OCI-LY7 (cell line): ENCODE measurements at places on chromosomes 2 and 18.

DNA sequence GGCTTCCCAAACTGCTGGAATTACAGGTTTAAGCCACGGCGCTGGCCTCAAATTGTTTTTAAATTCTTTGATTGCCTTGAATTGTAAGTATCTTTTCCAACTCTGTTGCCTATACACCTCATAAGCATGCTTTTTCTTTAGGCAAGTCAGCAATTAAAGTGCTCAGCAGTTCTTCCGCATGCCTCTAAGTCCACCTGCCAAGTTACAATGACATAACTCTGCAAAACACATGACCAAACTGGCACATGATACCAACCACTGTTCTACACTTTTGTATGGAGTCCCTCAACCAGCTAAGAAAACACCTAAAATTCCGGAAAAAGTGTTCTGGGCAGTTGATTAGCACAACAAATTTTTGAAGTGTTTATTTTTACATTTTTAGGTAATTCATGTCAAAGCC lies 5.1 kb downstream of the TXNL4A start:
- DNase-seq, result no peak

GRCh38 chr2:37857575-37858399 lies 67.3 kb upstream of the RMDN2 start:
- no peak for DNase-seq

DNA sequence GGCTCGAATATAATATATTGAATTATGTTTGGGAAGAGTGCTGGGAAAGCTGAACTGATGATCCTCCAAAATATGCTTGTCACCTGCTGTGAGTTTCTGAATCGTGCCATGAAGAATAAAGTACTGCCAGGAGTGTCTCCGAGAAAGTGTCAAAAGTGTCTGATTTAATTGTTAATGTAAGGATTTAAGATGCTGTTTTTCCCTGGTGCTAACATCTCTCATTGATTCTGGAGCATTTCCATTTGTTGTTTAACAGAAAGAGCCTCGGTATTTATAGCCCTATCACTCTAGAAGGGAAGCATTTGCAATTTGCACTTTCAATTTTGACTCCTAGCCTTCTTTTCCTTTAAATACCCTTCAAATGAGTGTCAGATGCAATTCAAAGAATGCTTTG lies 342.2 kb downstream of the RND3 start:
- no peak for DNase-seq

DNA sequence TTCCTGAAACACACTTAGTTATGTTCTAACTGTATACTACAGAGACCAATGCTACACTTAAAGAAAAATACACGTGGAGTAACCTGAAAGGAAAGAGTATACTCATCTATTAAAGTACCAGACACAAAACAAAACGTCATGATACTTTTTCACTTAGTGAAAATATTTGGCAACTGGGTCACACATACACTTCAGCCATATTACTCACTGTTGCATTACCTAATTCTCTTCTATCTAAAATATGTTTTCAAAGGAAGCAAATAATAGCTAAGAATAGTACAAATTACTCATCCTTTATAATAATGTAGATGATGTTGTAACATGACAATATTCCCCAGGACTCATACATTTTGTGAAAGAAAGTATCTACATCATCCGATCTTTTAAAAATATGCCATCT lies 76.5 kb upstream of the EPB41L3 start:
- DNase-seq, result no peak

DNA sequence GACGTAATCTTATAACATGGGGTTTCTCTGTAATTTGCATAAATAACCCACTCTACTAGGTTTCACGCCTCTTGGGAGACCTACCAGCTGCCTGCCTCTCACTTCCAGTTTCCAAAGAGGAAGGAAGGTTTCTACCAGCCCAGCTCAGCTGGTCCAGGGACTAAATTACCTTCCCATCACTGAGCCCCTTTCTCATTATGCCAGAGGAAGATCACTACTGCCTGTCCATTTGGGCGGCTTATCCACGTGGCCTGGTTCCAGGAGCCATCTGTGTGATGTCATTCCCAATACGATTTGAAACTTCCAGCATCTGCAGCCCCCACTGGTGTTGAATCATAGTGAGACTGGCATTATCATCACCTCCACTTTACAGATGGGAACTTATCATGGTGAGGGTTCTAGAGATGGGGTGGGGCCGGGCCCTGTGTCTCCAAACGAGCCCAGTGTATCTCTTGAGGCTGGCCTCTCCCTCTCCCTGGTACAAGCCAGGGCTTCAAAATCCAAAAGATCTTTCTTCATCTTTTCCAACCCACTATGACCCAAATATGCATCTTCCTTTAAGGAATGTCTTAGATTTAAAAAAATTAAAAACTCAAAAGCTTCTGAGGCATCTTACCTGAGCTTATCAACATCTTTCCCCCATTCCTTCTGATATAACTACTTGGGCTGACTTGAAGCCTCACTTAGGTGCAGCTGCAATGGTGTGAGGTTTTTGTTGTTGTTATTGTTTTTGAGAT lies 140.8 kb downstream of the DDX1 start:
- DNase-seq, result peak; percentile 21

DNA sequence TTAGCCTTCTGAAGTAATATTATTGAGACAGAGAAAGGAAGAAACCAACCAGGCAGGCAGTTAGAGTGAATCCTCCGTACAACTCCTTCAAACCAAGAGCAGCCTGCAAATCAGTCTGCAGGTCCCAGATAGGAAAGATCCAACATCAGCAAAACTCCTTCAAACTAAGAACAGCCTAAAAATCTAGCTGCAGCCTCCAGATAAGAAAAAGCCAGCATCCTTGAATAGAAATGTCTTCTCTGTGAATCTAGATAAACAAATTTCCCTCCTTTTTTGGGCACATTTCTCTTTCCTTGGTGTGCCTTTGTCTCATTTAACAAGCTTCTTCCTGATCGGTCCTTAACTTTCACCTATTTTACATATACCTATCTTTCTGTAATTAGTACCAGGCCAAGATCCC lies 1004.6 kb upstream of the TMEFF2 start:
- DNase-seq, result no peak

DNA sequence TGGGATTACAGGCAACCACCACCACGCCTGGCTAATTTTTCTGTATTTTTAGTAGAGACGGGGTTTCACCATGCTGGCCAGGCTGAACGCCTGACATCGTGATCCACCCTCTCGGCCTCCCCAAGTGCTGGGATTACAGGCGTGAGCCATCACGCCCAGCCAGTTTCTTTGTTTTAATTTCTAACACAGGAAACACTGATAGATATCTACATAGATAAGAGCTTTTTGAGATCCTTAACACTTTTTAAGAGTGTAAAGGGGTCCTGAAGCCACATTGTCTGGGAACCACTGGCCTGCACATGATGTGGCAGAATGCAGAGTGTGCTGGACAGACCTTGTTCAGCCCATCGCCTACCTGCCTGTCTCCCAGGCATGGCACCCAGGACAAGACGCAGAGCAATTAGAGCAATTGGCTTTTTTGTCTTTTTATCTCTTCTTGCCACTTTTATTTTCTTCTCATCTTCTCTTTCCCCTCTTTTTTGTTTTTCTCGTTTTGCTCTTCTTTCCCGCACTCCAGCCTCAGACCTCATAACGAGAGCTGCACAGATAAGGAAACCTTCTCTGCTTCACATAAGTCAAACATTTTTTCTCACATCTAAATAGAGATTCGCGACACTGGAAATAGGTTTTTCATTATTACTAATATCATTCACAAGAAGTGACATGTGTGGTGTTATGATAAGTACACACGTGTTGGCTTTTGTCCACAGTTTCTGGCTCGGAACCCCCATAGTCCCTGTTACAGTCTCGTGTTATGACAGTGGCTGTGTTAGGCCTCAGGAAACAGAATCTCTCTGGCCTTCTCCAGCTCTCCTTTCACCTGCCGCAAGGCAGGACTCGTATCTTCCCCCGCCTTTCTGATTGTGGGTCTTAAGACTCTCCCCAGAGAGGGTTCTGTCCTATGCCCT lies 25.2 kb upstream of the GPR55 start:
- DNase-seq, result no peak

DNA sequence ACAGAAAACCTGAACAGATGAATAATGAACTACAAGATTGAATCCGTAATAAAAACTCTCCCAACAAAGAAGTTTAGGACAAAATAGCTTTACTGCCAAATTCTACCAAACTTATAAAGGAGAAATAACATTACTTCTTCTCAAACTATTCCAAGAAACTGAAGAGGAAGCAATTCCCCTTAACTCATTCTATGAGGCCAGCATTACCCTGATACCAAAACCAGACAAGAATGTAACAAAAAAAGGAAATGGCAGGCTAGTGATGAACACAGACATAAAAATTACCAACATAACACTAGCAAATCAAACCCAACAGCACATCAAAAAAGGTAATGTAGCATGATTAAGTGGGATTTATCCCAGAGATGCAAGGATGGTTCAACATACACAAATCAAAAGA lies 213.7 kb upstream of the FOSL2 start:
- DNase-seq, result no peak

GRCh38 chr2:85736456-85737355 lies 17.1 kb upstream of the ATOH8 start:
- no peak for DNase-seq

DNA sequence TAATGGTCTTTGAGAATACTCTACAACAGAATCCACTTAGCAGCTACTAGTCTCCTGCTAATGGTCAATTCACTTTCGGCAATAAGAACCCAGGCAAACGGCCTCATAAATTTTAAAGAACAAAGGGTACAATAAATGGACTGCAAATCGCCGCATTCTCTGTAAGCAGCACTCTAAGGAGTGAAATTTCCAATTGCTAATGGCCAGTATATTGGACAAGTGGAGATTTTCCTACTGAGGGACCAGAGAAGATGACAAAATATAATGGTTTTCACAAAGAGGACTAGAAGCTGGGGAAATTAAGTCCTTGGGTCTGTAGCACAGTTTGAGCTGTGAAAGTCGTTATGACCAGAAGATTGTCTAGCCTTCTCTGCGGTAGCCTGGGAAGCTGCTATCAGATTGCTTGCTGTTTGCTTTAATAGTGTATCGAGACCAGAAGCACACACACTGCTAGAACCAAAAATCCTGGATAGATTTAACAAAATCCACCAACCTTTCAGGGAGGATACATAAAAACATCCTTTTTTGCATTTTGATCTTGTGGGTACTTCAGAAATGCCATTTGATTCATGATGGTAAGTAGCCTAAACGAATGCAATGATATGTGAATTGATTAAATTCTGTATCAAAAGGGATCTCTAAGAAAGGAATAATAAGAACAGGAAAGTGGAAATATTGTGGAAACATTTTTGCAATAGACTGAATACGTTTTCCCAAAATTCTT lies 53.6 kb upstream of the ATP8B1 start:
- DNase-seq, result no peak

DNA sequence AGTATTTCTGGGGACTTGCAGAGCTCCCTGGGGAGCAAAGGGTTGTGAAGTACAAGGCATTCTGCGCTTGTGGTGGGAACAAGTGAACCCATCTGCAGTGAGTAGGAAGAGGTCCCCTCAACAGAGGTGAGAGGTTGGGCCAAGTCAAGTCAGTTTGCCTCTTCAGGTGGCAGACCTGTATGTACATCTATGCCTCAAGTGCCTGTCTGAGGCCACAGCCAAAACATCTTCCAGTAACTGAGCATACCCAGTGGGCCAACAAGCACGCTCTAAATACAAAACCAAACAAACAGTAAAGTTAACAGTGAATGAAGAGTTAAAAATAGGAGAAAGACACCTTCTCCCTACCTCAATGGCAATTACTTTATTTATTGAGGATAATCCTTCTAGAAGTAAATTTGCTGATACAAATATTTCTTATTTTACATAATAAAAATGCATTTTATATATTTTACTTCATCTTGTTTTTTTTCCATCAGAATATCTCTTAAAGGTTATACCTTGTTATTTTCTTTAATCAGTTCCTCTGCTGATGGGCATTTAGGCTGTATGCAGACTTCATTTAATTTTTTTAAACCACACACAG lies 2.5 kb downstream of the GYPC start:
- DNase-seq, result peak; percentile 49

GRCh38 chr2:68935471-68935870 lies 17.2 kb downstream of the GKN2 start:
- no peak for DNase-seq

DNA sequence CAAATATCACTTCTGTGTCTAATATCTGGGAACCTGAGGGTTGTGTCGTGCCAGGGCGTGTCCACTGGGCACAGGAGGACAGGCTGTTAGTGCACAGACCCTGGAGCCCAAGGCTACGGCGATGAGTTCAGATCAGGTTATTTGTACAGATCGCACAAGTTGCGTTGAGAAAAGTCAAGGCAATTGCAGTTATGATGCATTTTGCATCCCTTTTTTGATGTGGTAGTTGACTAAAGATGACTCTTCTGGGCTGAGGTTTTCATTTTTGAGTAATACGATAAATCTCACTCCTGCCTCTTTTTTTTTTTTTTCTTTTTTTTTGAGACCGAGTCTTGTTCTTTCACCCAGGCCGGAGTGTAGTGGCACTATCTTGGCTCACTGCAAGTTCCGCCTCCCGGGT lies 7.2 kb downstream of the RBFA start:
- no peak for DNase-seq

DNA sequence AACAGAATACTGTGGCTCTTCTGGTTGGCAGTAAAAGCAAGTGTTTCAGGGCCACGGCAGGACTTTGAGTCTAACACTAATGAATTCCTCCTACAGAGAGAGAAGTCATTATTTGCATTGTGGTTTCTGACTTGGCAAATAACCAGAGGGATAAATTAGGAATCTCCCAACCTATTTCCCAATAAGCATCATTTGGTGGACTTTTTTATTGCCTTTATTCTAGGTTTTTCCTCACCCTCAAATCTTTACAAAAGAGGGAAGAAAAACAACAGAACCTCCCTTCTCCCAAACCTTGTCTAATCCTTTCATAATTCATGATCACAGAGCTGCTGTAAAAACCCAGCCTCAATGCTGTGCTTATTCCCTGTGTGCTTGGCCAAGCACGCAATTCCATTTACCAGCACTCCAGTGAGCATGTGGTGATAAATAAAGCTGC lies 179.7 kb downstream of the AGPS start:
- DNase-seq, result no peak

GRCh38 chr2:237629739-237630138 lies 2.4 kb downstream of the LRRFIP1 start:
- DNase-seq, result no peak

GRCh38 chr2:61537277-61537949 lies 743 bp downstream of the XPO1 start:
- DNase-seq, result peak; percentile 54

GRCh38 chr18:46809145-46809544 lies 52.3 kb upstream of the ST8SIA5 start:
- no peak for DNase-seq
